Activated T-cell treated with anti-CD3 and anti-CD28 coated beads for 1 hour (primary cell): ENCODE measurements at places on chromosomes 12 and 14.

- DNase-seq, result no peak
Measured at GRCh38 chr12:108295641-108296040, 43.5 kb downstream of the CMKLR1 start.

DNA sequence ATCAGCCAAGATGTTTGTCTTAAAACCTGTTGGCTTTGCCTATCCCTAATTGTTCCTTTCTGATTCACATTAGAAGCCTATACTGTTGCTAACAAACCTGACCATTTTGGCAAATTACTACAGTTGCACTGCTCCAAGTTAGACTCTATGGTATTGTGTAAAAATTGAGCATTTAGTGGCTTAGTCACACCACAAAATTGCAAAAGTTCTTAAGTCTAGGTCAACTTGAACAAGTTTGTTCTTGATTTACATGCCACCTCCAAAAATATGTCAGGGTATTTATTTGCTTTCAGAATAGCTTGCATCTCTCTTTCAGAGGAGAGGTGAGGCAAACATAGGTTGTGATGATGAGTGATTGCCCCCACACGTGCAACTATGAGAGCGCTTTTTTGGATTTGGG lies 27.0 kb upstream of the PTHLH start:
- DNase-seq, result no peak

DNA sequence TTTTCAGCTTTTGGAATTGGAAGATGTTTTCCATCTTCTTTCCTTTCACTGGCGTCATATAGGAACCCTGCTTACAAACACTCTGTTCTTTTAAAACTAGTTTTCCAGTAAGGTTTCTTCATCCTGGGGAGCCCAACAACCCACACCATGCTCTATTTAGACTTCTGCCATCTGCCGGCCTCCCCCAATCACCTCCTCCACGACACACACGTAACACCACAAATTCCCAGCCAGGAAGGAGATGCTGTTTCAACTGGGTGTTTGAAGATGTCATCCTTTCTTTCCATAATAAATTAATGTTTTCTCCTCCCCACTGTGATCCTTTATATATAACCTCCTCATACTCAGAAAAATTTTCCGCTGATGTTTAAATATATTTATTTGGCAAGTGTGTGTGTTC lies 231.4 kb upstream of the DDHD1 start:
- no peak for DNase-seq

DNA sequence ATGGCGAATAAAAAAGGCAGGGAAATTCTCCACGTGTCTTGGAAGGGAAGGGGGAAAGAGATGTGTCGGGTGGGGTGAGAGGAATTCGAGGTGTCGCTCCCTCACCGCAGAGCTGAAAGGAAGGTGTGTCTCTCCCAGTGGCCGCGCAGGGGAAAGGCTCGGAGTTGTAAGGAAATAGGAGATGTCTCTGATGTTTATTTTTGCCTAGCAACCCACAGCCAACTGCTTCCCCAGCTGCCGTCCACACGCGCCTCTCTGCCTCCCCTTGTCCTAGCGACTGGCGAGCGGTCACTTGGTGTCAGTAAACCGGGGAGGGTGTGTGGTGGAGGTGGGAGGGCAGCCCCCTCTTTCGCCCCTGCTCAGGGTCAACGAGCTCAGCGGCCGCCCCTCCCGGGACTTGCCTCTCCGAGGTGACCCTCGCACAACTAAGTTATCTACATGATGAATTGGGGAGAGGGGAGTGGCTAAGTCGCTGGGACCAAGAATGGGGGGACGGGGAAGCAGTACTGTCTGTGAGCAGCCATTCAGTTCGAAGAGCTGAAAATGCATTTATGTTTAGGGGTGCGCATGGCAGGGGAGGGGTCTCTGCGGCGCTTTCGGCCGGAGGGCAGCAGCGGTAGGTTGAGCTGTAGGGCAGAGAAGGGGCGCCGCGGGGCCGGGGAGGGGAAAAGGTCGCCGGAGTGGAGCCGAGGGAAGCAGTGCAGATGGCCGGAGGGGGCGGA lies 585 bp upstream of the DYRK2 start:
- DNase-seq, result peak; percentile 8

DNA sequence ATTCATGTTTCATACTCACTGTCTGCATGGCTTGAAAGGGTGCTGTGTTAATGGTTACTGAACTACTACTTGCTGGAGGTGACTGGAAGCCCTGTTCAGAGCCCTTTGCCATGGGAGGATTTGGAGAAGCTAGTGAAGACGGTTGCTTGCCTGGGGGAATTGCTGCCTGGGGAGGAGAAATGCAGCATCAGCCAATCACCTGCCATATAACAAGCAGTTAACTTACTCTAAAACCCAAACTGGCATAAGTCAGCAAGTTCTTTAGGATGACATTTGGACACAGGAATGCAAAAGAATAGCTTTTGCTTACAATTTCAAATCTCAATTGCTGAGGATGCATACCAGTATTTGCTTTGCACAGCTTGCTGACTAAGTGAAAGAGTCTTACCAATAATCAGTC lies 23.4 kb upstream of the IPO8 start:
- no peak for DNase-seq

- no peak for DNase-seq
Measured at GRCh38 chr14:89957791-89958190, 2.1 kb downstream of the TDP1 start.

- DNase-seq, result no peak
Measured at GRCh38 chr14:76727384-76727783, 33.9 kb upstream of the VASH1 start.
